ENCODE measurements at places on chromosomes 6 and 20.

DNA sequence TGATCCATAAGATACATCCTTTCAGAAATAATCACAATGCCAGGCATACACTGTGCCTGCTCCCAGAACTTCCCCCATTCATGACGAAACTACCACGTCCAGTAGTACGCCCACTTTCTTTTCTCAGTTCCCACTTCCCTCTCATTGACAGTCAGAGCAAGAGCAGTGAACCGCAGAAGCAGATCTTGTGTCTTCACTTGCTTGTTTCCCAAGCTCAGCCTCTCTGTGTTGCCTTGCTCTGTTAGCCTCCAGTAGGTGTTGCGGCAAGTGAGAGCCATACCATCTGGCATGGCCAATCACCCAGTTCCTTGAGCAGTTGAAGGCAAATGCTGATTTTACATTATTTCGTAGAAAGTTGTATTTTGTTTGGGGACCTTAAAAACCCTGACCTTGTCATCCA, 11.7 kb downstream of the UST start:
- peak; percentile 67 for DNase-seq

DNA sequence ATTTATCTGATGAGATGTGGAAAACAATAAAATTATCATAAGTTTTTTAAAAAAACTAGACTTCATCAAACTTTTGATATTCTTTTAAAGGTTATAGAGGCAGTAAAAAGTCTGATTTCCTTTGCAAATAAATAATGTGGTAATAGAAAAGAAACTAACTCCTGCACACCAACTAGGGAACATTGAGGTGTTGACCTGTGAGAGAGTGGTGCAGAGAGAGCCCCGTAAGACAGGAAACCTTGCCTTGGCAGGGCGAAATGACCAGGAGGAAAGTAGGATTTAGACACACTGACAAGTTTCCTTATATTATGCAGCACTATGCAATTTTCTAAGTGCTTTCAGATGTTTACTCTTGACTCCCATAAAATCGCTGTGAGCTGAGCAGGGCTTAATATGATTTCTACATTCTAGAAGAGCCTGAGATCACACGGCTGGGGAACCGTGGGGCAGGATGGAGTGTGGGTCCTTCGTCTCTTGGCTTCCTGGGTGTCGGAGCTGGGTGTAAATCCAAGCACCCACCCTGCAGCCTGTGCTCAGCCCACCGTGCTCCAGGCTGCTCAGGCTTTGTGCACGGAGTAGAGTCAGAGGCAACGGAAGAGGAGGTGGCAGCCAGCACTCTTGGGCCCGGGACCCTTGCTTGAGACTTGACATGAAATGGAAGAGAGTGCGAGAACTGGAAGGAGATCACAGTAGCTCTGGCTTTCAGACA, 61.3 kb upstream of the FOXQ1 start:
- DNase-seq: no peak

- DNase-seq: no peak
Observed at GRCh38 chr6:124066269-124066668, 262.6 kb downstream of the NKAIN2 start.

DNA sequence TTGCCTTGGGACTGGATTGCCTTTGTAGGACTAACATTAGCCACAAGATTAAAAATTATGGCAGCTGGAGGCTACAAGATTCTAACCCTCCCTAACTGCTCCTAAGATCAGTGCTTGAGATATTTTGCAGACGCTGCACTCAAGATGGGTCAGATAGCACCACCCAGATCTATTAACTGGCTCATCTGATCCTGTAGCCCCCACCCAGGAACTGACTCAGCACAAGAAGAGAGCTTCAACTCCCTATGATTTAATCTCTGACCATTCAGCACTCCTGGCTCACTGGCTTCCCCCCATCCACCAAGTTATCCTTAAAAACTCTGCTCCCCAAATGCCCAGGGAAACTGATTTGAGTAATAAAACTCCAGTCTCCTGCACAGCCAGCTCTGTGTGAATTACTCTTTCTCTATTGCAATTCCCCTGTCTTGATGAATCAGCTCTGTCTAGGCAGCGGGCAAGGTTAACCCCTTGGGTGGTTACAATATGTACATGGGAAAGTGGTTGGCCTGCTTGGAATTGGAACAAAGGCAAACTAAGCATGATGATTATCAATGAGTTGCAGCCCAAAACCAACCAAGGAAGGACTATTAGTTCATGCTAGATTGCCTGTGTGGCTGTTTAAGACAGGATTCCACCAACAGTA, 111.3 kb downstream of the OR2B2 start:
- DNase-seq: no peak

DNA sequence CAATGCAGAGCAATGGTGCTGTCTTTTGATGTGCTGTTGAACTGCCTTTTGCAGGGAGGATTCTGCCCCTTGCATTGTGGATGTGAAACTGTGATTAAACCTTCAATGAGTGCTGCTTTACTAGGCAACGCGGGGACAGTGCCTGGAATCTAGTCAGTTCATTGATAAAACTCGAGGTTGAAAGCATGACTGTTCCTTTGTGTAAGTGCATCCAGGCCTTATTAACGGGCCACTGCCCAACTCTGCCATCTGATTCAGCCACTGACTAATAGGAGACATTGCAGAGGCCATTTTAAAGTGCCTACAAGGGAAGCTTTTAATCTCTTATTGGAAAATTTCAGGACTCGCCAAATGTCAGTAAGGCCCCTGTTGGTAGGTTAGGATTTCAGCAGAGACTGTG, 49.3 kb downstream of the SLC35F1 start:
- DNase-seq: peak; percentile 66

- DNase-seq: no peak
Observed at GRCh38 chr6:35047265-35048011, 93.7 kb downstream of the TCP11 start.

DNA sequence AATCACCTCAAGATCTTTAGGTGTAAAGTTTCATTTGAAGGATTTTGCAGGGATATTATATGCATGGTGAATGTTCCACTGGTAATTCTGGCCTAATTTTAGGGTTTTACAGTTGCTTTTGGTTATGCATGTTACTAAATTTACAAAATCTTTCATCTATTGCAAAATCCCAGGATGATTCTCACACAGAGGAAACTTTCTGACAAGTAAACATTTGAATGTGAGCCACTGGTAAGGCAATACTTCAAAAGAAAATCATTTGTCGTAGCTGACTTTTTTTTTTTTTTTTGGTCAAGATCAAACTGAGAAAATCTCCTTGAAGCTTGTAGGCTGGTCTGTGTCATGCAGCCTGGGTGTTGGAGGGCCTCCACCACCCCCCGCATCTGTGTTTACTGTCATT, 141.9 kb upstream of the EXOC2 start:
- no peak for DNase-seq

DNA sequence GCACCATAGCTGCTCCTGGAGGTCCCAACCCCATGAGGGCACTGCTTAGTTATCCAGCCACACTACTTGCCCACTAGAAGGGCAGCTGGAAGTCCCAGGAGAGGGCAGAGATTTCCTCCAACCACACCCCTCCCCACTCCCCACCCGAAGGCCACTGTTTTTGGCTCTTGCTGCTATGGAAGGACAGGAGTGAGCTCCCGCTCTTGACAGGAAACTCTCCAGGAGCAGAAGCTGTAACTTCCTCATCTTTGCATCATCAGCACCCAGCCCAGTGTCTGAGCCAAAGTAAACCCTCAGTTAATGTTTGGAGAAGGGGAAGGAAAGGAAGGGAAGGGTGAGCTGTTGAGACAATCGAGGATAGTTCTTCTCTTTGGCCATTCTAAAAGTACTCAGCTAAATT, 120.7 kb downstream of the MTFR2 start:
- no peak for DNase-seq

GRCh38 chr20:63344616-63345327, 16.4 kb downstream of the CHRNA4 start:
- DNase-seq: no peak

GRCh38 chr6:7992002-7992815, 72.0 kb downstream of the BLOC1S5 start:
- DNase-seq: peak; percentile 61

DNA sequence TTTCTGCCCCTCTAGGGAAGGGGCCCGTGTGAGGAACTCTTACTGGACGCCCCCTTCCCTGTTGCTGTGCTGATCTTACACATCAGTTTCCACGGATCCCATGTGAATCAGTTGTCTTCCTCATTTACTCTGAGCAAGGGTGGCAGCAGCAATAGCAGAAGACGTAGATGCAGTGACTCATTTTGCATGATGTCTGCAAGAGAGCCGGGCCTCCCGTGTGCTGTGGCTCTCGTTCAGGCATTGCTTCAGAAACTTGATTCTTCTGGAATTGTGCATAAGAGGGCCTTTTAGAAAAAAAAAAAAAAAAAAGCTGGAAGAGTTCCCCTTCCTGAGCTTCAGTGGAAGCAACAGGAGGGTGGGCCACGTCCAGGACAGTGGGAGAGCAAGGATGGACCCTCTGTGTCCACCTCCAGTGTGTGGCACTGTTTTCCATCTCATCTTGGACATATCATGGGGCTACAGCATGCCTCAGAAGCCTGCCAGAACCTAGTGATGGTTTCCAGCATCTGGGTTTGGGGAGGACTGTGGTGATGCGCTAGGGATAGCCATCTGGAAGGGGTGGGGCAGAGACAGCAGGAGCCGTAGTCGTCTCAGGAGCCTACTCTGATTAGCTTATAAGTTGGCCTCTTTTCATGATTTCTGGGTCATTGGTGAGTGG, 62.1 kb downstream of the FOXO3 start:
- DNase-seq: no peak

GRCh38 chr20:22410556-22411130, 173.7 kb downstream of the FOXA2 start:
- no peak for DNase-seq

GRCh38 chr6:44731485-44732095, 344.1 kb downstream of the CDC5L start:
- no peak for DNase-seq

DNA sequence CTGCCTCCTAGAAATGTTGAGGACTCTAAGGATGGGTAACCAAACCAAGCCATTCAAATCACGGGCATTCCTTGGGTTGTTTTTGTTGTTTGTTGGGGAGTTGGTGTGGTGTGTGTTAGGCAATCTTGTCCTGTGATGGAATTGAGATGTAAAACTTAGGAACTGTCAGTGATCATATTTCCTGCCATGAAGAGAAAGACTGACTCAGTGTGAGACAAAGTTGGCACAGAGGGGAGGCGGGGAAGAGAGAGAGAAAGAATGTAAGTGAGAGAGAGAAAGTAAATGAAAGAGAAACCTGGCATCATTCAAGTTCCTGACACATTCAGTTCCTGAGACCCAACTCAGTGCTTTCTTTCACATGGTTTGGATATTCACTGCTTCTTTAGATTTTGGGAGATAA, 21.6 kb upstream of the FBXO30 start:
- no peak for DNase-seq

GRCh38 chr6:54262971-54263370, 45.3 kb upstream of the TINAG start:
- DNase-seq: no peak

DNA sequence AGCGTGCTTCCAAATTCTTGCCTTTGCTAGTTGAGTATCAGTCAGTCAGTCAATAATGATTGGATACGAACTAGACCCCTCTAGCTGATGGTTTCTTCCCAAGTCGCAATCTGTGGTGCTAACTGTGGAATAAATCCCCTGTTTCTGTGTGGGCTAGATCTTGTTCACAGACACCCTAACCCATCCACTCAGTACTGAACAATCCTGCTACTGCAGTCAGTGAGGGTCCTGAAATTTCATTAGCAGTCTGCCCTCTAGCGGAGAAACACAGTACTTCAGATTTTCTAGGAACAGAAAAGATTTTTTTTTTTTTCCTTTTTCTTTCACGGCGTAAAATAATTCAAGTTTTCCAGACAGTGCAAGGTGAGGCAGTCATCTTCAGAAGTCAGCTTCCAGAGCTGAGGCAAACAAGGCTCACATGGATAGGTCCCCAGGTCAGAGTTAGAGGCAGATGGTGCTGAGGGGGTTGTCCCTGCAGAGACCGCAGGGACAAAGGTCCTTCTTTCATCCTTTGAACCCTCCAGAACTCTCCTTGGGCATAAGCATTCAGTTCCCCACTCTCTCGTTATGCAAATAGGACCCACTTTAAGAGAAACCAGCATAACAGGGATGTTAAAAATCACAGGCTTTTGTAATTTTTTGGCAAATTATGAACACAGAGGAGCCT, 119.6 kb downstream of the SCML4 start:
- DNase-seq: peak; percentile 37

GRCh38 chr6:24689964-24690363, 23.1 kb downstream of the ACOT13 start:
- DNase-seq: no peak

GRCh38 chr6:135880066-135880972, 28.8 kb downstream of the PDE7B start:
- no peak for DNase-seq

GRCh38 chr20:15708984-15709598, 864.2 kb downstream of the KIF16B start:
- DNase-seq: peak; percentile 18

- peak; percentile 47 for DNase-seq
Observed at GRCh38 chr6:112163295-112164257, 76.2 kb downstream of the FAM229B start.

GRCh38 chr6:126199466-126199865, 140.4 kb upstream of the CENPW start:
- no peak for DNase-seq

- no peak for DNase-seq
Observed at GRCh38 chr20:34861386-34862084, 11.1 kb downstream of the GGT7 start.

DNA sequence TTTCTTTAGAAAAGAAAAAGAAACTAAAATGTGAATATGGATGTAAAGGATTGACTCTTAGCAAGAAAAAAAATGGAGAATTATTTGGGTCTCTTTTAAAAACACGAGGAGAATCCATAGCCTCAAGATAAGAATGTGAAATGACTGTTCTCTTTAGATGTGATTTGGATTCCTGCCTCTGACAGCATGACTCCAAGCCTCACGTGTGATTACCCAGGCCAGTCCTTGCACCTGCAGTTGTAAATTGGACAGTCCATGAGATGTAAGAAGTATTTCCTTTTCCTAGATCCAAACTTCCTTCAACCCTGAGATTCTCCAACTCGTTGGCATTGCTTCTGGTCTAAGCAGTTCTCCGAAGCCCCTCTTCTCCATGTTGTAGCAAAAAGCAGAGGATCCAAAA, 31.9 kb downstream of the SLC2A12 start:
- DNase-seq: no peak

DNA sequence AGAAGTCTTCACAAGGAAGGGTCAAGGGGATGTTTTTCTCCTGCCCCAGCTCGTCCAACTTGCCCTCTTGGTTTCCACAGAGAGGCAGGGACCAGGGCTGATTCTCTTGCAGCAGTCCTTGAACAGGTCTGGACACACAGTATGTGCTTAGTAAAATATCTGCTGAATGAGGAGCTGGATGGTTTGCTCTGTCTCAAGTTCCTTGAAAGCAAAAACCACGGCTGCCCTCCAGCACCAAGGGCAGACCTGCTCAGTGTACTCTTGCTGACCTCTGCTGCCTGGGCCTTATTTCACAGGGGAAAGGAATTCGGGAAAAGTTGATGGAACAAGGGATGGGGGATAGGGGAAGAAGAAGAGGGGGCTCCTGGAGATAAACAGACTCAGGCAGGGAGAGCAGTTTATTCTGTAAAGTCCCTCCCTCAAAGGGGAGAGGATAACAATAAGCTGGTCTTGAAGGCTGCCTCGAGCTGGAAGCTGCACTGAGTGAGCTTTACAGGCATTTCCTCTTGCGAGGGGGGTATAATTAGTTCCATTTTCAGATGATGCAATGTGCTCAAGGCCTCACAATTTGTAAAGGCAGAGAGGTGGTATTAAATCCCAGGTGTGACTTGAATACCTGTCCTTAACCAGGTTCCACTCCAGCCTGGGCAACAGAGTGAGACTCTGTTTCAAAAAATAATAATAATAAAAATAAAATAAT, 10.3 kb downstream of the KCNK5 start:
- no peak for DNase-seq

- DNase-seq: no peak
Observed at GRCh38 chr6:1363729-1364572, 25.4 kb upstream of the FOXF2 start.

Measured in globus pallidus (tissue), 1 donor.